Suprapubic skin (tissue), 4 donors: ENCODE measurements at places on chromosomes 3 and 15. TPM values are rescaled to one million over a fixed set of nuclear protein-coding genes. Genes with fewer than 3 reads are reported as not detected.
A peak's percentile ranks its signal among the peaks of the same experiment; 100 is the strongest.

- DNase-seq: no peak
Observed at GRCh38 chr3:170330366-170330765, 27.1 kb upstream of the SKIL start.

The C3orf49 gene
- not detected for total RNA-seq

The SLC24A1 gene
- 4.5 TPM for total RNA-seq

GRCh38 chr15:89389841-89390603, 55.4 kb upstream of the POLG start:
- no peak for DNase-seq

The STARD9 gene
- 5.0 TPM for total RNA-seq

The LEKR1 gene
- 1.0 TPM for total RNA-seq

- DNase-seq: no peak
Observed at GRCh38 chr3:168558728-168559411, 463.1 kb upstream of the GOLIM4 start.

GRCh38 chr3:136008732-136009470, 43.4 kb downstream of the PPP2R3A start:
- DNase-seq: no peak

- no peak for DNase-seq
Observed at GRCh38 chr3:32794487-32795308, 23.1 kb upstream of the TRIM71 start.

The ITPR1 gene
- 27.0 TPM for total RNA-seq

The C3orf85 gene
- not detected for total RNA-seq

The ROPN1 gene
- total RNA-seq: 1.8 TPM

- peak; percentile 48 for DNase-seq
Observed at GRCh38 chr3:52784931-52785590, 7.7 kb downstream of the ITIH1 start.

The EXD1 gene
- not detected for total RNA-seq

GRCh38 chr3:153410517-153410916, 248.5 kb downstream of the RAP2B start:
- no peak for DNase-seq

The ZNF502 gene
- 5.3 TPM for total RNA-seq

The RTP3 gene
- not detected for total RNA-seq

GRCh38 chr15:51652084-51652668, 29.1 kb upstream of the SCG3 start:
- DNase-seq: no peak

The TCF12 gene
- 93.6 TPM for total RNA-seq

- no peak for DNase-seq
Observed at GRCh38 chr3:170178651-170179050, 2.9 kb downstream of the PHC3 start.

- no peak for DNase-seq
Observed at GRCh38 chr3:133256787-133257483, 142.9 kb upstream of the BFSP2 start.

DNA sequence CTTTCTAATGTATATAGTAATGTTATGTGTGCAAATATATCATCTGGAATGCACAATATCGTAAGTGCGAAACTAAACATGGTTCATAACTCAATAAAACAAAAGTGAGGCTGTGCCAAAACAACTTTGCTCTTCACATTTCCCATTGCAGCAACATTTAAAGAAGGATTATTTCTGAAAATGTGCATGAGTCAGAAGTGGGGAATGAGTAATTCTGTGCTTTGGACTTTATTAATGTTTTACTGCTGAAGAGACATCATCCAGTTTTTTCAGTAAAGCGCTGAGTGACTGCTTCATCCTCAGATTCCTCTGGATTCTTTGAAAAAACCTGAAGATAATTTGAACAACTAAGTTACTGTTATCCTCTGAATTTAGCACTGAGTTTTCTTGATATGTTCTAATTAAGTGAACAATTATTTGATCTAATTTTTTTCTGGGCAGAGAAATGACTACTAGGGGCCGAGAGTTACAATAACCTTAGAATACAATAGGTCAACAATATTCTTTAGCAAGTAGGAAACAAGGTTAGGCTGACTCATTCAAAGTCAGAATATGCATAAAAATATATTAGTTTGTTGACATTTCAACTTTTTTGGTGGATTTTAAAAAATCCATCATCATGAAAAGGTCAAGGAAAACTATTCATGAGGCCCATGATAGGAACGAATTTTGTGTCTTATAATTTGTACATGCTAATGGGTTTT, 20.0 kb upstream of the PLCL2 start:
- DNase-seq: no peak

The LYZL4 gene
- not detected for total RNA-seq

GRCh38 chr15:91886878-91887277, 33.4 kb downstream of the SLCO3A1 start:
- DNase-seq: no peak

DNA sequence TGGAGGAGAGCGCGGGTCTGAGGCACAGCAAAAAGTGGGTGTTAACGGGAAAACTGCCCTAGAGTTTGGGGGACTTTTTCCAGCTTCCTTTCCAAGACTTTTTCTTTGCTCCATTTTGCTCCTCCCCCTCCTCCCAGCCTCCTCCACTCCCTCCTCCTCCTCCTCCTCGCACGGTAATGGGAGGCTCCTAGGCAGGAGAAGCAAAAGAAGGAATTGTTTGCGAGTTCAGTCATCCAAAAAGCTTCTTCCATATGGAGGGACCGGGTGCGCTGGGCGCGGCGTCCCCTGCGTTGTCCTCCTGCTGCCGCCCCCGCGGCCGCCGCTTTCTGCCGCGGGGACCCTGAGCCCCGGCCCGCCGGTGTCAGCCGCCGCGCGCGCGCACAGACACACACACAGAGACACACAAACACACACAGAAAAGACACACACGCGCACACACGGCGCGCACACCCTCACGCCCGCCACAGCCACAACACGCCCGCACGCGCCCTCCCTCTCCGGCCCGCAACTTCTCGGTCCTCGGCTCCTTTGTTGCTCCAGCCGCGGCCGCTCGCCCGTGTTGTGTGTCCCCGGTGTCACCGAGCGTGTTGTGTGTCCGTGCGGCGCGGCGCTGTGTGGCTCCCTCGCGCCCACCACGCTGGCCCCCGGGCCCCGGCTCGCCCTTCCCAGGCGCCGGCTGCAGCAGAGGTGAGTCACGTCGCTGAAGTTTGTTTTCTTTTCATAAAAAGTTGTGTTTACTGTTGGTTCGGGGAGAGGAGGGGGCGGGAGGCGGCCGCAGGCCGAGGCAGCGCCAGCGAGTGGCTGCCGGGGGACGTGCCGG, at the start of gene BOC:
Gene BOC (plus strand): TSS at position 228 of the 820 bp plus-strand sequence. CDS start 38,246 bp downstream, outside the sequence.
- DNase-seq: no peak

The WNT5A gene
- total RNA-seq: 8.9 TPM

GRCh38 chr3:133855002-133855370, 40.7 kb downstream of the RAB6B start:
- no peak for DNase-seq

The CIDEC gene
- total RNA-seq: 12.5 TPM

- no peak for DNase-seq
Observed at GRCh38 chr3:57889807-57890206, 118.4 kb upstream of the FLNB start.
